ENCODE measurements at places on chromosomes 2 and 18. TPM values are rescaled to one million over a fixed set of nuclear protein-coding genes. Genes with fewer than 3 reads are reported as not detected.

CCBE1 gene
- polyA plus RNA-seq = not detected

FSHR gene
- not detected for polyA plus RNA-seq

OXER1 gene
- polyA plus RNA-seq = 0.19 TPM

ANKAR gene
- polyA plus RNA-seq = 1.3 TPM

FEV gene
- not detected for polyA plus RNA-seq

ZNF2 gene
- polyA plus RNA-seq = 2.2 TPM

CYS1 gene
- polyA plus RNA-seq = not detected

C2orf66 gene
- polyA plus RNA-seq = 0.54 TPM

FBXO36 gene
- polyA plus RNA-seq = 0.92 TPM

C2orf80 gene
- polyA plus RNA-seq = not detected

HSPD1 gene
- 73.2 TPM for polyA plus RNA-seq

GPR148 gene
- not detected for polyA plus RNA-seq

LYG2 gene
- polyA plus RNA-seq = not detected

TMX3 gene
- polyA plus RNA-seq = 20.0 TPM

TNS1 gene
- polyA plus RNA-seq = 9.9 TPM

POTEJ gene
- 0.03 TPM for polyA plus RNA-seq

STK25 gene
- polyA plus RNA-seq = 879 TPM

TCF23 gene
- polyA plus RNA-seq = not detected

PID1 gene
- polyA plus RNA-seq = not detected

RESP18 gene
- polyA plus RNA-seq = not detected

TSPYL6 gene
- polyA plus RNA-seq = not detected

SMAD4 gene
- polyA plus RNA-seq = 65.9 TPM

TWIST2 gene
- polyA plus RNA-seq = 2.7 TPM

CERKL gene
- not detected for polyA plus RNA-seq

HTR2B gene
- 0.88 TPM for polyA plus RNA-seq

FNDC4 gene
- 19.0 TPM for polyA plus RNA-seq

ZC3H8 gene
- 1.4 TPM for polyA plus RNA-seq

DNAJC5G gene
- polyA plus RNA-seq = 1.4 TPM

IMPACT gene
- 15.4 TPM for polyA plus RNA-seq

CELF4 gene
- not detected for polyA plus RNA-seq

KIAA2012 gene
- polyA plus RNA-seq = not detected

PCARE gene
- polyA plus RNA-seq = not detected

CTAGE1 gene
- polyA plus RNA-seq = not detected

PARD6G gene
- 1.5 TPM for polyA plus RNA-seq

PROKR1 gene
- not detected for polyA plus RNA-seq

WDR7 gene
- polyA plus RNA-seq = 5.9 TPM
